ENCODE measurements at places on chromosomes 4 and X.
A peak's percentile ranks its signal among the peaks of the same experiment; 100 is the strongest.

DNA sequence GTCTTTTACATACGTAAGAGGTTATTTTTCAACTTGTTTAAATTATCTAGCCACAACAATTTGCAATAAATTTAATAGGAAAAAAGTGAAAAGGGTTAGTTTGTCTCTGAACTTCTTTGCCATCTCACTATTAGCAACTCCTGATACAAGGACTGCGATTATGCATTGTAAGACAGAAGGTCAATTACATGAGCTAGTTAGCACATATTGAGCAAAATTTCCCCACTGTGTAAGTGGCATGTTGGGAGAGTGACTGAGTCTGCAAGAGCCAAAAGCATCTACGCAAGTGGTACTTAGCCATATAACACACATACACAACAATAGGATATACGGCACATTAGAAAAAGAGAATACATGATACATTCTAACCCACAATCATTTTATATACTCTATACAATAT, 927.2 kb downstream of the STPG2 start:
- DNase-seq: no peak

DNA sequence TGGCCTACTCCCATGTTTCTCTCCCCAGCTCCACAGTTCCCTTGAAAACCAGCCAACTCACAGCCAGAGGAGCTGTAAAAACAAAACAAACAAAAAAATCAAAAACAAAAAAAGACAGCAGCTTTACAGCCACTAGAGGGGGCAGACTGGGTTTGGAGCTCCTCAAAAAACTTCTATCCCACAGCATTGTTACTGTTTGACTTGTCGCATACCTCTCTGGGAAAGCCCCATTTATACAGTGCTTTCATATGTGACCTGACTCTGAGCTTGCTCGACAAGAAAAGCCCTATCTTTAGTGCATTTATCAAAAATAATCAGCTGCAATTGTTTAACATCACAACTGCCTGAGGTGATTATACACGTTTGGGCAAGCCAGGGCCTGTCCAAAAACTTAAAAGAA, 21.6 kb downstream of the TSPAN6 start:
- DNase-seq: no peak

- peak; percentile 60 for DNase-seq
Measured at GRCh38 chrX:17689971-17690409, 47.3 kb upstream of the SCML1 start.

- DNase-seq: no peak
Measured at GRCh38 chr4:99722725-99723124, 65.1 kb upstream of the C4orf54 start.

GRCh38 chrX:9676306-9676705, 89.3 kb downstream of the GPR143 start:
- DNase-seq: no peak

DNA sequence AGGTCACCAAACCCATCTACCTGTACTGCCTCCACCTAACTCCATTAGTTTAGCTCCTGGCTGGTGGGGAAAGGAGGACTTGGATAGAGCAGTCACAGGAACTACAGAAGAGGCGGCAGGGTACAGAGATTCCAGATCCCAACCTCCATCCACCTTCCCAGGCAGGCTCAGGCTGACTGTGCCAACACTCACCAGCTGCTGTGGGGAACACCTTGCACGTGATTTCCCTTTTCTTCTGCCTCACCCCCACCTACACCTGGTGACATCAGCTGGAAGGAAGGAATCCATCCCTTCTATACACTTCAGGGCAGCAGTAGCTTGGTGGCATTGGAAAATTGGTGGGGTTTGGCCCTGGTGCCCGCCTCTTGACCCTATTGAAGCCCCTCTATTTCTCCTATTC, 41.5 kb downstream of the EFNB1 start:
- no peak for DNase-seq

- no peak for DNase-seq
Measured at GRCh38 chr4:161791796-161792556, 371.8 kb downstream of the FSTL5 start.

- DNase-seq: no peak
Measured at GRCh38 chr4:141046255-141046654, 87.0 kb downstream of the RNF150 start.

- DNase-seq: no peak
Measured at GRCh38 chrX:22021751-22022324, 10.3 kb upstream of the PHEX start.

- no peak for DNase-seq
Measured at GRCh38 chr4:127737295-127737694, 7.1 kb downstream of the SLC25A31 start.

- DNase-seq: no peak
Measured at GRCh38 chrX:16979226-16979625, 32.8 kb downstream of the REPS2 start.

DNA sequence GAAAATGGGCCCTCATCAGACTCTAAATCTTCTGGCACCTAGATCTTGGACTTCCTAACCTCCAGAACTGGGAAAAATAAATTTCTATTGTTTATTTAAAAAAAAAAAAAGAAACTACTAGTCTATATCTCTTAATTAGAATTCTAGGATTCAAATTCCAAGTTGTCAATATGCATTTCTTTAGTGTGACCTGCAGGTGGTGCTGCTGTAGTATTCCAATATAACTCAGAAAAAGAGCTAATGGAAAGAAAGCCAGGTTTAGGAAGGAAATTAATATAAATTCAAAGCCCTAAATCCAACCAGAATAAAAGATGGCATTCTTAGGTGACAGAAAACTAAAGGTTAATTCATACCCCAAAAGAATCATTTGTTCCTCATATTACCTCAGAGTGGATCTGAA, 80.0 kb upstream of the NALF2 start:
- DNase-seq: no peak

- no peak for DNase-seq
Measured at GRCh38 chr4:1466034-1466862, 60.0 kb upstream of the NKX1-1 start.

- DNase-seq: no peak
Measured at GRCh38 chrX:1453395-1453783, 680 bp upstream of the ASMTL start.

DNA sequence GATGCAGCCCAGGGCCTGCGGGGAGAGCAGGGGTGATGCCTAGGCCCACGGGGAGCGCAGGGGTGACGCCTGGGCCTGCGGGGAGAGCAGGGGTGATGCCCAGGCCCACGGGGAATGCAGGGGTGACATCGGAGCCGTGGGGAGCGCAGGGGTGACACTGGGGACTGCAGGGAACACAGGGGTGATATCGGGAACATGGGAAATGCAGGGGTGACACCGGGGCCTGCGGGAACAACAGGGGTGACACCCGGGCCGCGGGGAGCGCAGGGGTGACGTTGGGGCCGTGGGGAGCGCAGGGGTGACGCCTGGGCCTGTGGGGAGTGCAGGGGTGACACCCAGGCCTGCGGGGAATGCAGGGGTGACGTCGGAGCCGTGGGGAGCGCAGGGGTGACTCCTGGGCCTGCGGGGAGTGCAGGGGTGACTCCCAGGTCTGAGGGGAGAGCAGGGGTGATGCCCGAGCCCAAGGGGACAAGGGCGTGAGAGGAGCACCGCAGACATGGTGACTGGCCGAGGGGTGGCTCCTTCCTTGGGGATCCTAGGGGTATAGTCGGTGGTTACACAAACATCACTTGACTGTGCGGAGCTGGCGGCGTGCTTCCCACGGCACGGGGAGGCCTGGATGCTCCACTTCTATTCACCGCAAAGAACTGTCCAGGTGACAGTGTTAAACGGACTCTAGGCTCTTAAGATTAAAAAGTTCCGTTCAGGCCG, 38.0 kb downstream of the GAK start:
- no peak for DNase-seq

- DNase-seq: peak; percentile 36
Measured at GRCh38 chr4:105140684-105141490, 5.8 kb upstream of the TET2 start.

DNA sequence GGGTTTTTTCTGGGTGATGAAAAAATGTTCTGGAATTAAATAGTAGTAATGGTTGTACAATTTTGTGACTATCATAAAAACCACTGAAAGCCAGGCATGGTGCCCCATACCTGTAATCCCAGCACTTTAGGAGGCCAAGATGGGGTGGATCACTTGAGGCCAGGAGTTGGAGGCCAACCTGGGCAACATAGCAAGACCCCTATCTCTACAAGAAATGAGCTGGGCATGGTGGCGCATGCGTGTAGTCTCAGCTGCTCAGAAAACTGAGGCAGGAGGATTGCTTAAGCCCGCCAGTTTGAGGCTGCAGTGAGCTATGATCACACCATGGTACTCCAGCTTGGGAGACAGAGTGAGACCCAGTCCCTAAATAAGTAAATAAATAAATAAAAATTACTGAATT, 58.3 kb upstream of the TMEM131L start:
- DNase-seq: no peak

GRCh38 chr4:60314416-60314815, 885.7 kb upstream of the ADGRL3 start:
- DNase-seq: no peak

GRCh38 chr4:26762650-26763049, 98.0 kb upstream of the STIM2 start:
- DNase-seq: no peak

Measured in hippocampal formation (tissue), 2 donors.